H9 (cell line): ENCODE measurements at places on chromosomes 12 and 14.

- no peak for DNase-seq
Observed at GRCh38 chr14:55088356-55088755, 36.9 kb downstream of the MAPK1IP1L start.

DNA sequence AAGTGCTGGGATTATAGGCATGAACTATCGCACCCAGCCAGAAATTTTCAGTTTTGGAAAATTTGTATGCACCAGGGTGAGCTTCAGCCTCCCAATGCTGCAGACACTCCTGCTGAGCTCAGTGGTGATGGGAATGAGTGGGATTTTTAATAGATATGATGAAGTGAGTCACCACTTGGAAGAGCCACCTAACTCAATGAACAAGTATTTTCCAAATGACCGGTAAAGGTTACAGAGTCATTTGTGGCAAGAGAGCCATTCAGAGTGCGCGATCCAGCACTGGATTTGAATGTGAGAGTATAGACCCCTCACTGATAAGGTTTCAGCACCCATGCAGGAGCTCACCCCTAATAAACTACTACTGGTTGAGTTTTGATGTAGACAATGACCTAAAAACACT lies 100.7 kb downstream of the PPP2R5C start:
- DNase-seq, result no peak

GRCh38 chr12:12398026-12398859 lies 41.4 kb downstream of the BORCS5 start:
- no peak for DNase-seq

- no peak for DNase-seq
Observed at GRCh38 chr12:78799649-78800048, 64.9 kb upstream of the SYT1 start.

DNA sequence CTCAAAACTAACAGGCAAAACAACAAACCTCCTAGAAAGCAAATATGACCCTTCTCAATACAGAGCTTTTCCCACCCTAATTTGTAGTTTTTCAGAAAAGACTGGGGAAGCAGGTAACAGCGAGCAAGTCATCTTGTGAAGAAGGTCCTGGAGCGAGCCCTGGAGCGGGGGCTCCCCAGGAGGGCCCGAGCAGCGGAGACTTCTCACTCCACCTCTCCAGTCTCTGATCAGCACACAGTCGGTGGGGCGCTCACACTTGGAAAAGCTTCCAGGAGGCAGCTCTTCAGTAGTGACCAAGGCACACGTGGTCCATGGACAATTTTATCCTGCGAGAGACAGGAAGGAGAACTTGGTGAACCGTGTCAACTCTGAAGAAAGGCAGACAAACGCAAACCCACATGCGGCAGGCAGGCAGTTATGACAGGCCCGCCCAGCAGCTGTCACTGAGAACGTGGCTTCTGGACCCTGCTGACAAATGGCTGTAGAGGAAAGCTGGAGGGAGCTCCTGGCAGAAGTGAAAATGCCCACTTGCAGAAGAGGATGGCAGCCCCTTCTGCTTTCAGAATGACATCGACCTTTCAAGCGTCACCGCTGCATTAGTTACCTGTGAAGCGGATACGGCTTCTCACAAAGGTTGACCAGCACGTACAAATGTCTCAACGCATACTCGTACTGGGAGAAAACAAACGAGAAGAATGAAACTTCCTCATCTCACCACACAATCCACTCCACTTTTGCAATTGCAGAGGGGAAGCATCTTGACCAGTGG lies 44.2 kb downstream of the LGMN start:
- no peak for DNase-seq

GRCh38 chr14:94679937-94680861 lies 68.0 kb downstream of the SERPINA3 start:
- no peak for DNase-seq

GRCh38 chr14:72943876-72944430 lies 17.7 kb downstream of the DCAF4 start:
- DNase-seq, result no peak
